ENCODE measurements at places on chromosomes 12 and 14. TPM values are rescaled to one million over a fixed set of nuclear protein-coding genes. Genes with fewer than 3 reads are reported as not detected.

Gene KRT5
- 0.16 TPM for total RNA-seq

Gene HOXC13
- total RNA-seq = not detected

Gene HOXC5
- total RNA-seq = not detected

Gene ARHGAP9
- 6.4 TPM for total RNA-seq

Gene SLCO1B1
- not detected for total RNA-seq

Gene C12orf76
- 5.3 TPM for total RNA-seq

Gene KRT2
- not detected for total RNA-seq

Gene COCH
- 0.43 TPM for total RNA-seq

Gene CLMN
- total RNA-seq = 7.6 TPM

Gene KCNK13
- total RNA-seq = 6.7 TPM

Gene IL26
- total RNA-seq = not detected

Gene CLEC9A
- not detected for total RNA-seq

Gene TRIM9
- total RNA-seq = 0.62 TPM

Gene KCNC2
- not detected for total RNA-seq
